ENCODE measurements at places on chromosomes 5 and 9. TPM values are rescaled to one million over a fixed set of nuclear protein-coding genes. Genes with fewer than 3 reads are reported as not detected.

The FYB1 gene
- total RNA-seq, result 2.4 TPM

The FUT7 gene
- total RNA-seq, result not detected

The PDZD2 gene
- total RNA-seq, result 4.0 TPM

GRCh38 chr9:2662496-2662895 lies 40.9 kb downstream of the VLDLR start:
- H3K27ac ChIP-seq, result no peak overlapping the region
- H3K27me3 ChIP-seq, result no peaks in the 10 kb centered on the region
- peaks cover 6% of the 10 kb centered on the region for H3K4me1 ChIP-seq
- H3K4me3 ChIP-seq, result no peak overlapping the region

DNA sequence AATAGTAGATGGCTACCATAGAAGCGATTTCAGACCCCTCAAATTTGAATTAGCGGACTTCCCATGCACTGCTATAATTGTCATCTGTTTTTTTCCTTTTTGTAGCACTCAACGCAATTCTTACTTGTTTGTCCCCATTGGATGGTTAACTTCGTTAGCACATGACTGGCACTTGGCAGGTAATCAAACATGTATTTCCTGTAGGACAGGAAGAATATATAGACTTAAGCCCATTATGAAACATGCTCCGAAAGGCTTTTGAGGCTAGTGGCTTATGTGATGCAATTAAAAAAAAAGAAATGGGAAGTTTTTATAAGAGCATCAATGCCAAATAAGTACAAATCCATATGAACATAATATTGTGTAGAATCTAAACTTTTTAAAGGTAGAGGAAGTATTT lies 301.2 kb downstream of the PSAT1 start:
- no peaks in the 10 kb centered on the region for H3K27me3 ChIP-seq
- H3K4me3 ChIP-seq, result no peak overlapping the region
- no peak overlapping the region for H3K27ac ChIP-seq
- no peaks in the 10 kb centered on the region for H3K36me3 ChIP-seq

GRCh38 chr9:107387409-107387808 lies 102.2 kb downstream of the KLF4 start:
- no peak for DNase-seq
- peaks cover 19% of the 10 kb centered on the region for H3K4me1 ChIP-seq
- no peaks in the 10 kb centered on the region for H3K27me3 ChIP-seq
- no peak overlapping the region for H3K4me3 ChIP-seq

GRCh38 chr9:5288591-5288990 lies 15.9 kb downstream of the RLN2 start:
- no peak for DNase-seq
- H3K27me3 ChIP-seq, result no peaks in the 10 kb centered on the region
- no peaks in the 10 kb centered on the region for H3K4me1 ChIP-seq
- no peak overlapping the region for H3K4me3 ChIP-seq
- no peak overlapping the region for H3K27ac ChIP-seq
- no peaks in the 10 kb centered on the region for H3K36me3 ChIP-seq

DNA sequence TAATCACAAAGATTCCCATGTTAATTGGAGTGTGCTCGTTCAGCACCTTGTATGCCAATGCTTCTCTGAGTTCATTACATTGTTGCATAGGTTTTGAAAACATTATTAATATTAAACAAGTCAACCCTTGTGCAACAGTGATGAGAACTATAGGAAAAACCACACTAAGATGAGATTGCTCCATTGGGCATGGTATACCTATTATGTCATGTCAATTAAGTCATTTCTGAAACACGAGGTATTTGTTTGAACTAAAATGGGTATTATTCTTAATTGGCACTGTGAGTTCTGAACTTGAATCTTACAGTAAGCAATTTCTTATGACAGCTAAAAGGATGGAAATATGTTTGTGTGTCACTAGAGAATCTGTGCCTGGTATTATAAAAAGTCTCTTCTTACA lies 447.7 kb downstream of the EFNA5 start:
- H3K27ac ChIP-seq, result no peak overlapping the region
- H3K27me3 ChIP-seq, result no peaks in the 10 kb centered on the region
- DNase-seq, result no peak

- H3K4me3 ChIP-seq, result no peak overlapping the region
- H3K36me3 ChIP-seq, result no peaks in the 10 kb centered on the region
- peak overlapping the region; percentile 72 for H3K27ac ChIP-seq
- H3K27me3 ChIP-seq, result peaks cover 17% of the 10 kb centered on the region
- H3K4me1 ChIP-seq, result peaks cover 58% of the 10 kb centered on the region
- DNase-seq, result peak; percentile 89
These were observed 3.9 kb downstream of the STC2 start for GRCh38 chr5:173324115-173325001.

DNA sequence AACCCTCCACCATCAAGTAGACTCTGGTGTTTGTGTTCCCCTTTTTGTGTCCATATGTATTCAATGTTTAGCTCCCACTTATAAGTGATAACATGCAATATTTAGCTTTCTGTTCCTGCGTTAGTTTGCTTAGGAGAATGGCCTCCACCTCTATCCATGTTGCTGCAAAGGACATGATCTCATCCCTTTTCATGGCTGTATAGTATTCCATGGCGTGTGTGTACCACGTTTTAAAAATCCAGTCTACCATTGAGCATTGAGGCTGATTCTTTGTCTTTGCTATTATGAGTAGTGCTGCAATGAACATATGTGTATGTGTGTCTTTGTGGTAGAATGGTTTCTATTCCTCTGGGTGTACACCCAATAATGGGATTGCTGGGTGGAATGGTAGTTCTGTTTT lies 140.1 kb downstream of the BASP1 start:
- no peaks in the 10 kb centered on the region for H3K27me3 ChIP-seq
- no peak overlapping the region for H3K27ac ChIP-seq
- H3K4me1 ChIP-seq, result peaks cover 8% of the 10 kb centered on the region

Measured in hepatocyte (in vitro differentiated cells).